ENCODE measurements at places on chromosomes 3 and 15.

DNA sequence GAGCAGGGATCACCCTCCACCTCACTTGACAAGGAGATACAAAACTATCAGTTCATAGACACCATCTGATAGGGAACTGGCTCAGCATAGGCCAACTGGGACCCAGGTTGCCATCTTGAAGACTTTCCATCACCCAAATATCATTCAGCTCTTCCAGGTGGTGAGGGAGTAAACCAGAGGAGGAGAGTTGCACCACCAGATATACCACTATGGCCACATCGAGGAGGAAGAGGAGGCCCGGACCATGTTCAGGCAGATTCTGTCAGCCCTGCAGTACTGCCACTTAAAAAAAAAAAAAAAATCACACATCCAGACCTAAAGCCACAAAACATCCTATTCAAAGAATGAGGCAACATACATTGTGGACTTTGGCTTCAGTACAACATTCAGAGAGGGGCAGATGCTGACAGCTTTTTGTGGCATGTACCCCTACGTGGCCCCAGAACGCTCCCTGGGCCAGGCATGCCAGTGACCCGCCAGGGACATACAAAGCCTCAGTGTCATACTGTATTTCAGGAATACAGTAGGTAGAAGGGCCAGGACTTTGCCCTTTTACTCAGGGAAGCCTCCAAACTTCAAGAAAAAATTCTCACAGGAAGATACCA lies 18.4 kb upstream of the EMC3 start:
- no peak for DNase-seq

DNA sequence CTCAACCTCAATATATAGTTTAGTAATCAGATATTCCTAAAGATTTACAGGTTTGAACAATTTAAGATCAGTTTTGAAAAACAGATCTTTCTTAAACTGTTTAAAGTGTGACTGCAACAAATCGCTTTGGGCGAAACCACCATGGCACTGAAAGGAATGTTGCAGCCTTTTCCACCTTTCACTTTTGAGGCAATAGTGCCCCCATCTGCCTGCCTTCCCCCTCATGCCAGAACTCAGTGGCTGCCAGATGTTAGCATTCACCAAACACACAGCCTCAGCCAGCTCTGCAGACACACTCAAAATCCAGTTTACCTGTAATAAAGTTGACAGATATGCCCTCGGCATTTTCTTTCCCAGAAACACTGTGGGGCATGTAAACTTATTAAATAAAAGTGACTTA lies 3.3 kb downstream of the LYSMD4 start:
- DNase-seq = no peak

DNA sequence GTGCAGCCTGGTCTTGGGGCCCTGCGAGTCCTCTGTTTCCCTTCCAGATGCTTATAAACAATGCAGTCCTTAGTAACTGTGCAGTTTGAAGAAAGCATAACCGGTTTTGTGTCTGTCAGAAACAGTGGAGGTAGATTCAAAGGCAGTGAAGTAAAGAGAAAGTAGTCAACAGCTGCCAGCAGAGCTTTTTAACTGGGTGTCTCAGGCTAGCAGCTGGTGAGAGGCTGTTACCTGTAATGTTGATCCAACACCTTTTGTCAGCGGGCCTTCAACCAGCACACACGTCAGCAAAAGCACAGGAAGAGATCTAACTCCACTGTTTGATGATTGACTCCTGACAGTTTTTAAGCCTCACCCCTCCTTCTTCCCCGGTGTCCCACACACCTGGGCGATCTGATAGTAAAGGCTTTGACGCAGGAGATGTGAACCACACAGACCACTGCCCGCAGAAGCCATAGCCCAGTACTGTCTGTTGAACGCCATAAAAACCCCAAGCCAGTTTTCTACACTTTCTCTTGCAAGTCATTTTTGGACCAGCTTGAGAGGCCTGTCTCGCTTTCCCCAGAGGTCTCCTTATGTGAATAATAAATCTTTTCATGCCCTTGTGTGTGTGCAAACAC lies 178.0 kb downstream of the FMN1 start:
- DNase-seq = no peak

DNA sequence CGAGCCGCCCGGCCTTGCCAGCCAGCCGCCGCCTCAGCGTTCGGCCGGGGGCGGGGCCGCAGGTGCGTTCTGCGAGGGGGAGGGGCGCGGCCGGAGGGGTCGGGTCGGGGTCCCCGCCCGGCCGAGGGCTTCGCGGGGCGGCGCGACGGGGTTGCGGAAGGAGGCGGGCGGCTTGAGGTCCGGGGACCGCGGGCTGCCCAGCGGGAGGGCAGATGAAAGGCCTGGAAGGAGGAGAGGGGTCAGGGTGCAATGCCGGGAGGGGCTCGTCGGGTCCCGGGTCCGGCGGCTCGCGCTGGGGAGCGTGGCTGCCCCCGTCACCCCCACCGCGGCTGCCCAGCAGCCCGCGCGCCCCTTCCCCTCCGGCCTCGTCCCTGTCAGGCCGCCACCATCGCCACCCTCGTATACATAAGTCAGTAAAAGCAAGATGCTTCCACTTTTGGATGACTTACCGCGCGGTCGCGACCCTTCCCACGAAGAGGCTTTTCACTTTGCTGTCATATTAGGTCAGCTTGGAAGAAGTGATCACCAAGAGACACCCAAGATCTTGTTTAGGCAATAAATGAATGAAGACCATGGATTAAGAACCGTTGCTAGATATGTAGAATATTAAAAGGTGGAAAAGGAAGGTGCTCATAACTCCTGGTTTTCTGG lies 620 bp upstream of the ANP32A start:
- DNase-seq = no peak

GRCh38 chr3:194265505-194265892 lies 85.6 kb downstream of the CPN2 start:
- no peak for DNase-seq
